ENCODE measurements at places on chromosomes 6 and 20.

DNA sequence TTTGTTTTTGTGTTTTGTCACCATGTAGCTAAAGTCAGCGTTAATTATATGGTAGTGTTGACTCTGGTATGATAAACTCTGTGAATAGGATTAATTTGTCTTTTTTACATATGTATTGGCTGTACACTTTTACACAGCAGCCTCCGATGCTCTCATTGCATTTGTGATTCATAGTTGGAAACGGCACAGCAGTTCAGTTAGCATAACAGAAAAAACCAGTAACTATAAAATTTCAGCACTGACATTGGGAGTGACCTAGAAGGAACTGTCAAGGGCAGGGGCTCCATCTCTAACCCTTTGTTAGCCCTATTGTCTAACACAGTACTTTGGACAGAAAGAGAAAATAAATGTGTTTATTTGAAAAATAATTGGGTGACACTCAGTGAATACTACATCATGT lies 5.6 kb upstream of the BEND6 start:
- DNase-seq, result no peak

DNA sequence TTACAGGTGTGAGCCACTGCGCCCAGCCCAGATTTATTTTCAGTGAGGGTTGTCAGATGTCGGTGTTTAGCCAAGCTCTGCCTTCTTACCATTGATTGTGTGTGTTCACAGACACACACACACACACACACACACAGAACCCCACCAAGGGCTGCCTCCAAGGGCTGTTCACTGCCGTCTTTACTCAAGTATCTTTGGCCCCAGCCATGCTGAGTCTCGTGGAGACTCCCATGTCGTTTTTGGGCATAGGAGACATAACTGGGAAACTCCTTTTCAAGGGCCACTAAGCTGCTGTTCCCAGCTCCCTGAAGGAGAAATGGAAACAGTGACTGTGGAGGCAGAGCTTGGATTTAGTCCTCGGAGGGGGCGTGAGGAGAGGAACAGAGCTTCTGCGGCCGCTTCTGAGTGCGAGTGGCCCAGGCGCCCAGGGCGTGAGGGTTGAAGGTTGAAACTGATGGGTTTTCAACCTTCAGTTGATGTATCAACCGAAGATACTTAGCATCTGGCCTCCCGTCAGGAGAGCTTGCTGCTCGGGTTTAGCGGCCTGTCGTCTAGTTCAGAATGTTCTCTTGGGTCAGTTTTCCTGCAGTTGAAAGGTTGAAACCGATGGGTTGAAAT lies 243.6 kb downstream of the TTLL2 start:
- no peak for DNase-seq

DNA sequence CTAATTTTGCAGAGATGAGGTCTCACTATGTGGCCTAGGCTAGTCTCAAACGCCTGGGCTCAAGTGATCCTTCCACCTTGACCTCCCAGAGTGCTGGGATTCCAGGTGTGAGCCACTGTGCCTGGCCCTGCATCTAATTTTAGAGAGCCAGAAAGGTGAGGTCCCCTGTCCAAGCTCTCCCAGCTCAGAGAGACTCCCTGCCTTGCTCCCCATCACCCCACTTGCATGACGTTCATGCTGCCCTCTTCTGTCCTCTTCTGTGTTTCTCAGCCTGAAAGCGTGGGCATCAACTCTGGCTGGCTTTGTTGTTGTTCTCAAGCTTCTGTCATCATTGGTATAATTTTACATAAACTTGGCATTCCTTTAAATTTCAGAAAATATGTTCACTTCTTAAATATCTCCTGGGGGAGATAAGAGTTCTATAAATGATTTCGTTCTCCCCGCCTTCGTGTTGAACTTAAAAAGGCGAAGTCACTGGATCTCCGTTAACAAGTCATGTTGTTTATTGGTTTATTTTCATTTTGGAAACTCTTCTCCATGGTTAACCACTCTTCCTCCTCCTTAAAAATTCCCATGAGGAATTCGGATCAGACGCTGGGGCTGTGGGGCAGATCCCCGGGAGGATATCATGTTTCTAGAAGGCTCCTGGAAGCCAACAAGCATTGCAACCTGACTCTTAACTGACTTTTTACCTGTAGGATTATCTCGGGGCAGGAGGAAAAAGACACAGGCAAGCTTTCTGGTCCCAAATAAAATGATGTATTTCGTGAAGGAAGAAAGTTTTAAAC lies 13.2 kb upstream of the PARD6B start:
- DNase-seq, result no peak

DNA sequence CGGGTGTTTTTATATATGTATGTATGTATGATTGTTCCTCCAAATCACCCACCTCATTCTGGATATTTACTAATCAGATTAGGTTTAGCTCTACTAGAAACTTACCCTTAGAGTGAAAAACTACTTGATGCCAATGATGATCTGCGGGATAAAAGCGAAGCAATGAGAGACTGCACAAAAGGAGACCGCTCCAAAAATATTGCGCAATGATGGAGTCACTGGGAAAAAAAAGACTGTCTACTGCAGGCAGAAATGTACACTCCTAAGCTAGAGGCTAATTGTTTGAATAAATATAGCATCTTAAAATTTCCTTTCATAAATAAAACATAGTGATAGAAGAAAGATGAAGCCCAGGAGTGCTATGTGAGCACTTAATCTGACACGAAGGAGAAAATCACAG lies 7.3 kb downstream of the RAB32 start:
- DNase-seq, result no peak

GRCh38 chr20:41627611-41628244 lies 9.6 kb upstream of the CHD6 start:
- DNase-seq, result no peak

DNA sequence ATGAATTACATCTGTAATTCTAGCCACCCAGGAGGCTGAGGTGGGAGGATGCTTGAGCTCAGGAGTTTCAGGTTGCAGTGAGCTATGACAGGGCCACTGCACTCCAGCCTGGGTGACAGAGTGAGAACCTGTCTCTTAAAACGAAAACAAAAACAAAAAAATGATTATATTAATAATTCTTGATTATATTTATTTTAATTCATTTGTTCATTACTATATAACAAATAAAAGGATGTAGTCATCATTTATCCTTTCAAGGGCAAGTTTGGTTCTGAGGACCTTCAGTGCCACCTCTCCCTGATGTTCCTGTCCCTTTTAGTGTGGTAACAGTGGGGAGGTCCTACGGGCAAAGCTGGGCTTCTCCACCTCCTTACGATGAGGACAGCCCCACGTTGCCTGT lies 167.1 kb upstream of the SCGN start:
- DNase-seq, result no peak

GRCh38 chr6:143253586-143253985 lies 192.9 kb downstream of the AIG1 start:
- no peak for DNase-seq

DNA sequence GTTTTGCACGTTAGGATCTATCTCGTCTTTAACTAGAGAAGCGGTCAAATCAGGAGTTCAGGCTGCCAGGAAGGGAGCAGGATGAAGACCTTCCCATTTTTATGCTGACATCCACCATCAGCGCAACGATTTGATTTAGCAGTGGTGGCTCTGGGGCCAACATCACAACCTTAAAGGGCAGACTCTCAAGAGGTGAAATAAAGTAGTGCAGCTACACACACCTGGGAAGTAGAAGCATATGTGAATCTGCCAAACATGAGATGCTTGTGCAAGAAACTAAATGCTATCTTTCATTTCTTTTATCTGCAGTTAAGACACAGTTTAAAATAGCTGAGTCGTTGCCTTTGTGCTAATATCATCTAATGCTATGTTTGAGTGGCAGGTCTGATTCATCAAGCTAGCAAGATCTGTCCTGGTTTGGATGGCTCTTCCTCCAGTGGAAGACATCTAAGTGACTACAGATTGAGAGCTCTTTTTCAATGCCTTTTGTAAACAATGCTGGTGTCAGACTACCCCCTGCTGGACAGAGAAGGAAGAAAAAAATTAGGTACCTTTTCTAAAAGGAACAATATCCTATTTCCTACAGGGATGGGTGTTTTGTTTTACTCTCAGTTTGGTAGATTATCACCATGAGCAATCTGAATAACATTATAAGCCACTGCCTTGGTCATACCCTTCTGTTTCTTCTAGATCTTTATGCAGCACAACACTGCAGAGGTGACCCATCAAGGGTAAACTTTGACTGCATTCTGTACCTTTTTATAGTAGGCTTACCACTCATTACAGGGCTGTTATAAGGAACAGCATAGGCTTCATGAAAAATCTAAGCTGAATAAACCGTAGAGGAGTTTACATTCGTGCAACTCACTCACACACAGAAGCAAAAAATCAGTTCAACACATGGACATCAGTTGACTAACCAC lies 171.6 kb upstream of the FBXL4 start:
- DNase-seq, result no peak

DNA sequence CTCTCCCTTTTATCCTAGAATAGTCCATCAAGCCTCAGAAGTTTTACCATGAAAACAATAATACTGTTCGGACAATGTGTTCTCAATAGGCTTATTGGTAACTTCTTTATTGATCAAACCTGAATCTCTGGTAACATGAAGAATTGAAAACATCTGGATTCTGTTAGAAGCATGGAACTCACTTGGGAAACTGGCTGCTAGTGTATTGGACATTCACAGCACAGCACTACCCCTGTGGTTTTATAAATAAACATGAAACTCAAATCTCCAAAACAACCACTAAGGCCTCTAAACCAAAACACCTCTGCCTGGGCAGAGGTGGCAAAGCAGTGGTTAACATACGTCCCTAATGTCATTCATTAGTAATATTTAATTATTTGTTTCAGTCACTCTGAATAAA lies 157.6 kb upstream of the KCNQ5 start:
- DNase-seq, result no peak

Data from T-helper 2 cell (primary cell).